T-helper 2 cell treated with Interferon-gamma antibody and Interleukin-4, amounts not matched to agents 5 μg/mL and 100 μg/mL, for 36 hours (primary cell): ENCODE measurements at places on chromosomes 1 and 21.

DNA sequence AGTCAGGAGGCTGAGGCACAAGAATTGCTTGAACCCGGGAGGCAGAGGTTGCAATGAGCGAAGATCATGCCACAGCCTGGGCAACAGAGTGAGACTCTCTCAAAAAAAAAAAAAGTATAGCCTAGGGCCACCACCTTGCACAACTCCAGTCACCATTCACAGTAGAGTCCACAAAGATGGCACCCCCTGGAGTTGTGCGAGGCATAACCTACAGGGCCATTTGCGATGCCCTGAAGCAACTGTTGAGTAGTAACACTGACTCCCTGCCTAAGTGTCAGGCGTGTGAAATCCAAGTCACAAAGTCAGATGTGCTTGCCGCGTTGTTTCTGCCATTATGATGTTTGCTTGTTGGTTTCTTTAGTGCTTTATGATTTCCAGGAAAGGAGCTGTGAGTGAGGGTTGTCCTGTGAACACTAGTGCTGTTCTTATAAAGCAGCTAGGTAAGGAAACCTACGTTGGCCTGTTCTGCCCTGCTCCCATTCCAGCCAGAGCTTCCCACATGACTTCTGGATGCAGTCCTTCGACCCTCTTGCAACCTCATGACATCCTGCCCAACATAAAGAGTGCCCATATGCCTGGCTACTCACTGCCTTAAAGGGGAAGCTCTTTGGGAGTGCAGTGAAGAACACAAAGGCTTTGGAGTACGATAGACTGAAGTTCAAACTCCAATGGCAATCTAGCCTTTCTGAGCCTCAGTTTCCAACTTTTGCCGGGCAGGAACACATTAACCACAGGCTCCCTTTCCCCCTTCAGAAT is 29.8 kb downstream of the FHAD1 start:
- no peaks in the 10 kb centered on the region for H3K36me3 ChIP-seq
- H3K4me1 ChIP-seq: peaks cover 3% of the 10 kb centered on the region

DNA sequence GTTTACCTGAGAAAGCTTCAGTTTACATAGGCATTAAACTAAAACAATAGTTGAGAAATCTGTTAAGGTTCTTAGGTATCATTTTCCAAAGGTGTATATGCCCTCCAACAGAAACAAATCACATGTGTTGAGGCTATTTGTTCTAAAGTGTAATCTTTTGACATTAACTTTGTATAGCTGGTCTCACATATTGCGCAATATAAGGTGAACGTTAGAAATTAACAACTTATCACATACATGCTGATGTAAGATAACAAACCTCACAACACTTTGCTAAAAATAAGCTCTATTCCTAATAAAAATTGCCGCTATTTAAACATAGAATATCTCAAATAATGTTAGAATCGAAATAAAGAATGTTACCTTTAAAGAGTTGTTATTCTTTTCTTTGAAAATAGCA is 340.6 kb downstream of the SRGAP2C start:
- H3K36me3 ChIP-seq: peaks cover 10% of the 10 kb centered on the region
- no peak overlapping the region for H3K4me3 ChIP-seq

DNA sequence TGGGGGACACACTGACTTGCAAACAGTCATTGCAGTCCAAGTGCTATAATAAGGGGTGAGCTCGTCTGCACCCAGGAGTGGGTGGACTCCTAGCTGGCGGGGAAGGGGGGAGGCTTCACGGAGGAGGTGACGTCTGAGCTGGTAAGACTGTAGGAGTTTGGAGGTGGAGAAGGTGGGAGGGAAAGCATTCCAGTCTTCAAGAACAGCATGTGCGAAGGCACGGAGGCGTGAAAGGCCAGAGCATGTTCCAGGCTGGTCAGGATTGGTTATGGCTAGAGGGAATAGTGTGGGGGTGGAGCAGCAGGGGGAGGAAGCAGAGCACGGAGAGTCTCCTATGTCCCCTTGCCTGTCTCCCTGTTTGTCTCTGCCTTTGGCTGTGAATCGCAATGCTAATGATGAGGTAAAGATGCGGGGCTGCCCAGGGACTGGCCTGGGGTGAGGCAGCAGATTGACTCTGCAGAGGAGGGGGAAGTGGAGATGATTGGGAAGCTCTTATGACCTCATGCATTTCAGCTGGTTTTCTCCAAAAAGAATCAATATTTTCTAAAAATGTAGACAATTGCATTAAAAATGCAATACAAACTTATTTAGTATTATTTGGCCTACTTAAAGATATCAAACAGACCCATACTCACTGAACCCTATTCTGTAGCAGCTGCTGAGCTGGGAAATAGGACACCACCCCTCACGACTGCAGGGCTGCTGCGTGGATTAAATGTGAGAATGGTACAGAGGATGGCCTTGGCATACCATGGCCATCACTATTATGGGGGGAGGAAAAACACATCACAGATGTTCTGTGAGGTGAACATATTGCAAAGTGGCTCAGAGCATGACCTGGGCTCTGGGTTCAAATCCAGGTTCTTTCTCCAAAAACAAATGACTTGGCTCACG is 2.6 kb upstream of the ZNF436 start:
- DNase-seq: no peak
- no peak overlapping the region for H3K4me3 ChIP-seq
- H3K27me3 ChIP-seq: no peaks in the 10 kb centered on the region
- H3K36me3 ChIP-seq: peaks cover 8% of the 10 kb centered on the region
- H3K27ac ChIP-seq: no peak overlapping the region
- H3K4me1 ChIP-seq: peaks cover 24% of the 10 kb centered on the region

DNA sequence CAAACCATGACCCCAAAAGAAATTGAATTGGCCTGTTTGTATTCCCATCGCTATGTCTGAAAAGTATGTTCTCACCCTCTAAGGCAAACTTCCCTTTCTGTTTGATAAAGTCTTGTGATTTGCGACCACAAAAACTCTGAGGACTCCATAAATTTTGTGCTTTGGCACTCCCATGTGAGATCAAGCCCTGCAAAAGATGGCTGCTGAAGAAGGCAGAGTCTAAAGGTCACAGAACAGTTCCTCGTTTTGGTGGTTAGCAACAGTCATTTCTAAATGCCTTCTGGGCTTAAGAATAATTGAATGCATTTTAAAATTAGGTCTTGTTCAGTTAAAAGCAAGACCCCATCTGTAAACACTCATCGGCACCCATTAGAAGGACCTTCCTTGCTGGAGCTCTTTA is 441.6 kb downstream of the OMA1 start:
- H3K4me1 ChIP-seq: no peaks in the 10 kb centered on the region
- DNase-seq: no peak
- no peak overlapping the region for H3K4me3 ChIP-seq

- peak overlapping the region; percentile 72 for H3K4me3 ChIP-seq
- no peaks in the 10 kb centered on the region for H3K36me3 ChIP-seq
- no peak overlapping the region for H3K27ac ChIP-seq
- H3K27me3 ChIP-seq: peaks cover 70% of the 10 kb centered on the region
- peak; percentile 24 for DNase-seq
Observed at GRCh38 chr1:153261281-153262069, 2.0 kb downstream of the LORICRIN start.

DNA sequence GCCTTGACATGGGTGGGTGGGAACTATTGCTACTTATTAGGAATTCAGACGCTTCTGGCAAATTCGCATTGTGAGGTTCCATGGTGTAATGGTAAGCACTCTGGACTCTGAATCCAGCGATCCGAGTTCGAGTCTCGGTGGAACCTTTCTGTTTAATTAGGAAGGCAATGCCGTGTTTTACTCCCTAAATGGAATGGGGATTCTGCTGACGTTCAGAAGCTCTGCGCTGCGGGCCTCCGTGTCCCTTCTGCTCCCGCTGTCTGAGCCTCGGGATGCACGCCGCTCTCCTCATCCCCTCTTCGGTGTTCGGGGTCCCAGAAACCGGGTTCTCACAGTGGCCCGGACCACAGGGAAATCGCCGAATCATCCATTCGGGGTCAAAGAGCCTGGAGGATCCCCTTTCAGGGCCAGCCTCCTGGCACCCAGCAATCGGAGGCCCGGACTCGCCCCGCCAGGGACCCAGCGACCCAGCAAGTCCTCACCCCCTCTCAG is 280.3 kb downstream of the FAM72C start:
- no peak overlapping the region for H3K4me3 ChIP-seq
- no peak for DNase-seq
- peaks cover 68% of the 10 kb centered on the region for H3K27me3 ChIP-seq
- no peak overlapping the region for H3K27ac ChIP-seq

DNA sequence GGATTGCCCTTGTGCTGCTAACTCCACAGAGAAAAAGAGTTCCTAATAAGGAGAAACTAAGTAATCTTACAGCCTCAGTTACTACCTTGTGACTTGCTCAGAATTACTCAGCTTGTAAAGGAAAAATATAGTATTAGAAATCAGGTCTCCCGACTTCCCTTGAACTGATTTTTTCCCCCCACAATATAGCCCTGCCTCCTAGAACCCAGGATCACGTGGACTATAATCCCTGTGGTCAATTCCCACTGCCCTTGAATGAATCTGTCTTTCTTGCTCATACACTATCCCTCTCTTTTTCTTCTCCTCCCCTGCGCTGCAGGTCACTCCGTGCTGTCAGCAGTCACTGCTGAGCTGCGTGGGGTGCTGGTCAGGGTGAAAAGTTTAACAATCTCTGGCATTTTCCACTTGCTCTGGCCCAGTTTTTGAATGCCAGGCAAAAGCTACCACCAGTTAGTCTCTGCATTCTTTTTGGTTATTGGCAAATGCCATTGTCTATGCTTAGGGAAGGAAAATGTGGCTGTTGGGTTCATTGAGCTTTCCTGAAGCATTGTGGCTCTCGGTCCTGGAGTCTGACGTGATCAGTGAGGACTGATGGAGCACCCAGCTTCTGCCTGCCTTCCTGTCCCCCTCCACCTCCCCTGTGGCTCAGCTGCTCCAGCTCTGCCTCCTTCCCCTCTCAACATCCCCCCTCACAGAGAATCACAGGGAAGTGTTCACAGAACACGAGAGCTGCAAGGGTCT is 1.9 kb upstream of the MYOC start:
- no peak overlapping the region for H3K4me3 ChIP-seq
- peaks cover 18% of the 10 kb centered on the region for H3K27me3 ChIP-seq
- no peaks in the 10 kb centered on the region for H3K36me3 ChIP-seq

DNA sequence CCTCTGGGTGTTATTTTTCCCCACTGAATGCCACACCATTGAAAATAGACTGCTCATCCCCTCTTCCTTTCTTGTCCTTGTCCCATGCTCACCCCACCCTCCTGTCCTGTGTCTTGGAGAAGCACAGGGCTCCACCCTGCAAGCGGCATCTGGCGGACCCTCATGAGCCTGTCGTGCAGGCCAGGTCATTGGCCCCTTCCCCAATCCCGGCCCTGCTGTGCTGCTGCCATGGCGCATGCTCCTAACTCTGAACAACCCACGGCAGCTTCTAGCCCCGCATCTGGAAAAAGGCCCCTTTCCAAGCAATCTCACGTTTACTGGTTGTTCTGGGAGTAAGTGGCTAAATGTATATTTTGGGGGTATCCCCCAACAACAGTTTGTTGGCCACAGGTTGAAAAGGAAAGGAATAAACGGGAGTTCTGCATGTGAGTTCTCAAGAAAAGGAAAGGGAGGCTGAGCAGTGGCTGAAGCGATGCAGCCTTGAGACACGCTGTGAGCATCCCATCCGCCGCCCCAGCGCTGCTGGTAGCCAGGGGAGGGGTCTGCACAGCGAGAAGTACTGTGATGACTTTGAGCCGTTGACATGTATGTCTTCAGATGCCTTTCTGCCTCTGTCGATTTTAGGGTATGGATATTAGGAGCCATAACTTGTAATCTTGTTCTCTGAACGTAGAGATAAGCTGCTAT is 16.3 kb downstream of the AGMAT start:
- peaks cover 1% of the 10 kb centered on the region for H3K4me1 ChIP-seq
- H3K36me3 ChIP-seq: peaks cover 43% of the 10 kb centered on the region
- no peak overlapping the region for H3K4me3 ChIP-seq
- DNase-seq: no peak
- no peak overlapping the region for H3K27ac ChIP-seq

GRCh38 chr1:169121146-169121923 is 14.8 kb downstream of the ATP1B1 start:
- H3K36me3 ChIP-seq: peaks cover 7% of the 10 kb centered on the region
- H3K27ac ChIP-seq: no peak overlapping the region
- H3K4me1 ChIP-seq: peaks cover under 1% of the 10 kb centered on the region

- no peak overlapping the region for H3K27ac ChIP-seq
- H3K4me3 ChIP-seq: no peak overlapping the region
- no peaks in the 10 kb centered on the region for H3K36me3 ChIP-seq
Observed at GRCh38 chr1:218444173-218444572, 99.0 kb downstream of the TGFB2 start.

- no peak overlapping the region for H3K4me3 ChIP-seq
- H3K4me1 ChIP-seq: peaks cover 4% of the 10 kb centered on the region
- no peak overlapping the region for H3K27ac ChIP-seq
- no peak for DNase-seq
- peaks cover 5% of the 10 kb centered on the region for H3K27me3 ChIP-seq
Observed at GRCh38 chr1:236083650-236084385, 18.9 kb upstream of the NID1 start.

DNA sequence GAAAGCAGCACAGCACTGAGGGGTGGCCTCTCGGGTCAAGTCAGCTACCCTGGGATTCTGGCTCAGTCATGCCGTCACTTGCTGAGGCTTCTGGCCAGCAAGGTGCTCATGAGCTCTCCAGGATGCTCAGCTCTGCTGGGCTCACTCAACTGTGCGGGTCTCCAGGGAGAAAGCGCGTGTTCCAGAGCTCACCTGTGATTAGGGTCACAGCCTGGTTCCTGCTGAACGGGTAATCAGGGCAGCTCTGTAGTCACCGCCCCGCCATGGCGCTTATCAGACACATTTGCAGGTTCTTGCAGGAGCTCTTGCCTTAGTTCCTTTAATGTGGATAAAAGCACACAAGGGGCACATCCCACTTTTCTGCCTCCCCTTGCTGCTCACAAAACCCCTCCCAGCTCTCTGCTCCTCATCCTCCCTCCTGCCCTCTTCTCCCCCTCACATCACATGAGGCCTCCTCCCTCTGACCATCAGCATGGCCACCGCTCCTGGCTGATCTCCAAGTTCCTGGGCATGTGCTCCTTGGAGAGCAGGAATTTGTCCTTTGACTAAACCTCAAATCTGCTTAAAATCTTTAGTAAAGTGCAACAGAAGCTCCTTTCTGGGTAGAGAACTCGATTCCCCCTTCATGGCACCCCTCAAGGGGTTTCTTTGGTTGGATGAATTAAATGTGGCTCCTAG is 2.0 kb downstream of the PCP4 start:
- H3K36me3 ChIP-seq: no peaks in the 10 kb centered on the region
- no peak for DNase-seq
- H3K4me1 ChIP-seq: no peaks in the 10 kb centered on the region

DNA sequence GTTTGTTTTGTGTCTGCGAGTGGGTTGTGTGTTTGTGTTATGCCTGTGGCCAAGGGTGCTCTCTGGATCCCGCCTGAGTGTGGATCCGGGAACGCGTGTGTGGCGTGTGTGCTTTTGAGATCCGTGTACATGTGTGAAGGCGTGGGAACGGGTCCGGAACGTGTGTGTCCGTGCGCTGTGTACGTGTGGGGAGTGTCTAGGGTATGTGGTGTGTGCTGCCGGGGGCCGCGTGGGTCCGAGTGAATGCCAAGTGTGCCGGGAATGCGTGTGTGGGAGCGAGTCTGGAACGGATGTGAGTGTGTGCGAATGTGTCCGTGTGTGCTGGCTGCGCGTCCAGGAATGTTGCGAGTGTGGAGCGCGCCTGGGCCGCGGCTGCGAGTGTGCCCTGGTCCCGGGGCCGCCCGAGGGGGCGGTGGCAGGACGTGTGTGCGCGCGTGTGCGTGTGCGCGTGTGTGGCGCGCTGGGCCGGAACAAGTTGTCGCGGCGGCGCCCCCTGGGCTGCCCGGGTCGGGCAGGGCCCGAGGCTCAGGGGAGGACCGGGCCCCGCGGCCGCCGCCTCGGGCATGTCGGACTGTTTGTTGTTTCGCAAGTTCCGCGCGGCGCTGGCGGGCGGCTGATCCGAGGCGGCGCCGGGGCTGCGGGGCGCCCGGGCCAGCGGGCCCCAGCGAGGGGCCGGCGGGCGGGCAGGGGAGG is 953 bp downstream of the PTPRU start:
- peaks cover 5% of the 10 kb centered on the region for H3K36me3 ChIP-seq
- DNase-seq: no peak
- H3K27me3 ChIP-seq: peaks cover 66% of the 10 kb centered on the region
- peak overlapping the region; percentile 88 for H3K4me3 ChIP-seq
